ENCODE measurements at places on chromosomes 5 and 9.

DNA sequence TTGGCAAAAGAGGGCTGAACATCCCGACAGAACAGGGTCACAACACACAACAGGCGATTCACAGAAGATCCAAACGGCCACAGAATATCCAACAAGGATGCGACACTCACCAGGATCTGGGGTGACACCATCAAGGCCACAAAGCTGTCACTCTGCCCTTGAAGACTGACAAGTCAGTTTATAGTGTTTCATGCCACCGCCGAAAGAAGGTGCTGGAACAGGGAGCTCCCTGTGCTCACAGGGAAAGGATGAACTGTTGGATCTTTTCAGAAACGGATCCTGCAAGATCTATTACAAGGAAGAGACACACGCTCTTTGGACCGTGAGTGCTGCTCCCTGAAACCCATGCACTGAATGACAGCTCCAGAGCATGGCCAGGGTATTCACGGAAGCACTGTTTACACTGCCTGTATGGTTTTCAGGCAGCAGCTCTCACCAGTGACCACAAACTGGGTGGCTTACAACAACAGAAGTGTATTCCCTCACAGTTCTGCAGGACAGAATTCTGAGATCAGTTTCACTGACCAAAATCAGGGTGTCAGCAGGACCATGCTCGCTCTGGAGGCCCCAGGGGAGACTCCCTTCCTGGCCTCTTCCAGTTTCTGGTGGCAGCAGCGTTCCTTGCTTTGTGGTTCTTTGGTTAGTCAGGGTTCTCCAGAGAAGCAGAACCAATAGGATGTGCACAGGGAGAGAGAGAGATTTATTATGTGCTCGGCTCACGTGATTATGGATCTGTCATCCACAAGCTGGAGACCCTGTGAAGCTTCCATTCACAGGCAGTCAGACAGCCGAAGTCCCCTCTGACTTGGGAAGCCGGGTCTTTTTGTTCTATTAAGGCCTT, 52.8 kb downstream of the SEMA4D start:
- no peak for DNase-seq

DNA sequence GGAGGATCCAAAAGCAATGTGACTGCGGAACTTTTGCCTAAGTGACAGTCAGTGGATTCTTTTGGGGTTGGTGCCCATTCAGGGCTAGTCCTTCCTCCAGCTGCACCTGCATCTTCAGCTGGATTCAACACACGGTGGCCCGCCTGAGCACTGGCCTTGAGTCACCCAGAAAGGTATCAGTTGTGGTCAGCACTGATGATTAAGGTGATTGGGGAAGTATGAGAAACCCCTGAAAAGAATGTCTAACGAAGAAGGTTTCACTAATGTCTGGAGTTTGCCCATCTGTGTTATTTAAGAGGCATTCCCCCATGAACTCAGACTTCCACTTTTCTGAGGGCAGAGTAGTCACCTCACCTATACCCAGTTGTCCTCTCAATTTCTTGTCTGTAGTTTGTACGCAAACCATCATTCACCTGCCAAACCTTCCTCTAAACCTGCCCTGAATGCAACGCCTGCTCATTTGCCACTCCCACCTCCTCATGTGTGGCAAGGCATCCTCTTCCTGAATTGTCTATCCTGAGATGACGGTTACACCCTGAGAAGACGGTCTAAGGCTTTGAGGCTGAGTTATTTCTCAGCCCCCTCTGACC, 27.2 kb downstream of the CSF2 start:
- DNase-seq = no peak

DNA sequence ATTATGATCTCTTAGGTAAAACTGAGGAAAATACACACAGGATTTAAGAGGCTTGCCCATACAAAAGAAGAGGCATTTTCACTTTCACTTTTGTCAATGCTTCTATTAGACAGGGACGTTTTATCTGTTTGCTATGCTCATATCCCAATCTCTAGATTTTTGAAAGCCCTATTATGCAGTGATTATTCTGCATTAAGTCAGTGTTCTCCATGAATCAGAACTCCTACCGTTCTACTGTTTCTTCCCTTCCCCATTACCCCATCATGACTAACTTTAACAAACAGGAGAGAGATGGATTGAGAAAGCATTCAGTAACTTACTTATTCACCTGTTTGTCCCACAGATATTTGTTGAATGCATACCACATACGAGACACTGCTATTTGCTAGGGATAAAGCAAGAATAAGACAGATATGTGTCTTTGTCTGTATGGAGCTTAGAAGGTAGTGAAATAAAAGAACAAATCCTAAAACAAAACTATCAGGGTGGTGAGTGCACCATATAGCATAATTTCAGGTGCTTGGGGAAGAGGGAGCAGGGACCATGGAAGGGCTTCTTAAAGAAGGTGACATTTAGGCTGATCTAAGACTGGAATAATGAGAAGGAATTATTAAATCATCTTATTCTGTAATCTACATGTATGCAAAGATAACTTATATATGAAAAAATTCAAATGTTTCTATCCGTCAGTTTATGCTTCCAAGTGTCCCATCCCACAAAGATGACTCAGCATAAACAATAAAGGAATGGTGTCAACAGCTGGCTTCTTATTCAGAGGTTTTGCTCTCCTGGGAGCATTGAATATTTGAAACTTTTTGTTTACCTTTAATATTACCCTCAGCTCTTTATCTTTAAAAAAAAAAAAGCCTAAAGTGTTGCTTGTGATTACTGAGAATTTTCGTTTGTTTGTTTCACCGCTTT, 328.1 kb downstream of the HINT1 start:
- DNase-seq = no peak

GRCh38 chr5:435156-435790, 7.7 kb upstream of the EXOC3 start:
- DNase-seq = no peak

- DNase-seq = no peak
Measured at GRCh38 chr5:10434392-10434791, 7.3 kb upstream of the ROPN1L start.

- no peak for DNase-seq
Measured at GRCh38 chr5:76791461-76791860, 27.4 kb upstream of the F2RL1 start.

GRCh38 chr5:124747791-124748686, 1.6 kb upstream of the ZNF608 start:
- DNase-seq = no peak

GRCh38 chr9:81759680-81760215, 70.4 kb upstream of the TLE1 start:
- DNase-seq = no peak

GRCh38 chr5:91126888-91127287, 256.2 kb downstream of the ARRDC3 start:
- DNase-seq = no peak

- no peak for DNase-seq
Measured at GRCh38 chr5:59267033-59267432, 626.5 kb downstream of the PDE4D start.

- DNase-seq = no peak
Measured at GRCh38 chr5:119289438-119290044, 66.3 kb upstream of the TNFAIP8 start.

GRCh38 chr5:74465724-74466123, 174.8 kb downstream of the ENC1 start:
- no peak for DNase-seq

GRCh38 chr5:172773481-172774469, 2.8 kb upstream of the DUSP1 start:
- DNase-seq = no peak

DNA sequence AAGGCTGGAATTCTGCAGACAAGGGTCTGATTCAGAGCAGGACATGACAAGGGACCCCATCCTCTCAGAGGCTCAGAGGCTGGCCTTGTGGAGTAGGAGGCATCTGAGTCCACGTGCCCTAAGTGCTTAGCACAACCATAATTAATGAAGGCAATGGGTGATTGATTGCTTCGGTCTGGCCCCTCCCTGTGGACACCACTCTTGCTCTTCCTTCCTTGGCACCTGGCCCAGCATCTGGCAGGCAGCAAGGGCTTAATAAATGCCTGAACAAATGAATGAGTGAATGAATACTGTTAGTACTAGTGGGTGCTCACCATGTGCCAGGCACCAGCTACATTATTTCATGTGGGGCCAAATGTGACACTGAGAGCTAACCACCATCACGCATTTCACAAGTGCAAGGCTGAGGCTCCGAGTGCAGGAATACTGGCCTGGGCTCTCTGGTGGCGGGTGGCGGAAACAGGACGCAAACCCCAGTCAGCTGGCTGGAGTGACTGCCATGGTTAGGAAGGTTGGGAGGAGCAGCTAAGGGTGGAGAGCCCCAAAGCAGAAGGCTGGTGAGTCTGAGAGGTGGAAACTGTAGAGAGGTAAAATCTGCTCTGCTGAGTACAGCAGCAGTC, 53.6 kb downstream of the ASS1 start:
- DNase-seq = no peak

- DNase-seq = no peak
Measured at GRCh38 chr9:68974431-68974830, 39.5 kb downstream of the PRKACG start.

GRCh38 chr9:123481209-123481865, 125.3 kb downstream of the CRB2 start:
- no peak for DNase-seq

DNA sequence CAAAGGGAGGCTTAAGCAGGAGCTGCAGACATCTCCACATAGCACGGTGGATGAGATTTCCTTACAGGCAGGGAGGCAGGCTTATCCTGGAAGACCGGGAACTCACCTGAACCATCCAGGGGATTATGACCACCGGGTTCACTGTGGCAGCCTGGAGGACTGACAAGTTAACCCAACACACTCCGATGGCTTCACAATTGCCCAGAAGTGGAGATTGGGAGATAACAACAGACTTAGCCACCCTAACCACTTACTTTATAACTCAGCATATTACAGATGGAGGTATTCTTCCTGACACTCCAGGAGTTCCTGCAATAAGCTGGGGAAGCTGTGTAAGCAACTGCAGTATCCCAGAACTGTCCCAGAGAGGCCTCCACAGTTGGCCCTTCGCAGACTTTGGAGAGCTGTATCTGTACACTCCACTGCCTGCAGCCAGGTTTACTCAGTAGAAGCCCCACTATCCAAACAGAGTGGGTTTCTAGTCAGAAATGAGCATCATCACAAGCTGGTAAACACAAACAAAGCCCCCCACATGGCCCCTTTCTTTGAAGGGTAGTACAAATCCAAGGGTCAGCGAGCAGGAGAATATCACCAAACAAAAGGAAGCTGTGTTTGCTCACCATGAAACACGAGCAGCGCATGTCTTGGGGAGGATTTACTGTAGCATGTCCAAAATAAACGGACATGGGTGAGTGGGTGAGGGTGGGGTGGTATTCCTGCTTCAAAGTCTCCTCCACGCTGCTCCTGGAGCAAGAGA, 462.2 kb downstream of the RASEF start:
- DNase-seq = no peak

- no peak for DNase-seq
Measured at GRCh38 chr5:118551716-118552115, 436.6 kb downstream of the DTWD2 start.

- no peak for DNase-seq
Measured at GRCh38 chr9:136520053-136520540, 25.8 kb downstream of the NOTCH1 start.

DNA sequence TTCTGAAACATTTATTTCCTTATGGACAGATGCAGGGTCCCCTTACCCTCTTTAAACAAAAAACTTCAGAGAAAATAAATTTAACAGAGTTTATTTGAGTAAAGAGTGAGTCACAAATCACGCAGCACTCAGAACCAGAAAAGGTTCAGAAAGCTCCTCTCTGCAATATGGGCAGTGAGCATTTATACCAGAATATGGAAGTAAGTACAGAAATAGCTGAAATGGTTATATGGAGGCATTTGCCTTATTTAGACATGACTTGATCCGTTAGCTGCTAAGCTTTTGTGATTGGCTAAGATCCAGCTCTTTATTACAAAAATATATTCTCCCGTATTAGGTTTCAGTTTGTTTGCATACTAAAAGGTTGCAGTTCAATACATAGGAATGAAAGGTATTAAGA, 1554.1 kb downstream of the EFNA5 start:
- DNase-seq = no peak

- DNase-seq = no peak
Measured at GRCh38 chr5:6752236-6752635, 39.0 kb downstream of the TENT4A start.

DNA sequence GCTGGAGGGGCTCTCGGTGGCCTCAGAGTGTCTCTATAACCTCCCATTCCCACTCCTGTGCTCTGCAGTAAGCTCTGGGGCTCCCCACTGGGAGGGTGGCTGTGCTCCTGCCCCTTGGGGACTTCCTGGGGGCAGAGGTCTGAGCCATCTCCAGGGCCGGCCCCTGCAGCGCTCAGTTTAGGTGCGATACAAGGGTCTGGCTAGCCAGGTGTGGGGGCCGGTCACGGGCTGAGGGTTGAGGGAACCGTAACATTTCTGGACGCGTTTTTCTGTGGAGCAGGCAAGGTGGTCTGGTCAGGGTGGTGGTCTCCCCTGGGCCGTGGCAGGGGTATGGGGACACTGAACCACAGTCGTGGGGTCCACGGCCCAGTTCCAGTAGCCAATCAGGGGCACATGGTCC, 38.0 kb upstream of the SLC6A19 start:
- DNase-seq = no peak

DNA sequence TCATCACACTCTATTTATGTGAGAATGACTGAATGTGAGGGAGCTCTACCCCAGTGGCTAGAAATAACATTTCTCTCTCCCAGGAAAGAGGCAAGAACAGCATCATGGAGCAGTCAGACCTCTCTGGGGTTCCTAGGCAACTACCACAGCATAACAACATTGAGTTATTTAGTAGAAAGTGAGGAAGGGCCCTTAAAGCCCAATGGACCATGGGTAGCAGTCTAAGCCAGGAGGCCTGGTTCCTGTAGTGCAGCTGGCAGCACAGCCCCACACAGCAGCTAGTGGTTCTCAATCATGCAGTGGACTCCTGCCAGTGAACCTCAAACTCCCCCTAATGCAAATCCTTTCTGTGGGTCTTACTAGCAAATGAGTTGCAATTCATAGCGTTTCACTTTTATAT, 55.3 kb downstream of the SPEF2 start:
- DNase-seq = no peak

GRCh38 chr5:153900703-153901395, 137.9 kb downstream of the FAM114A2 start:
- no peak for DNase-seq

DNA sequence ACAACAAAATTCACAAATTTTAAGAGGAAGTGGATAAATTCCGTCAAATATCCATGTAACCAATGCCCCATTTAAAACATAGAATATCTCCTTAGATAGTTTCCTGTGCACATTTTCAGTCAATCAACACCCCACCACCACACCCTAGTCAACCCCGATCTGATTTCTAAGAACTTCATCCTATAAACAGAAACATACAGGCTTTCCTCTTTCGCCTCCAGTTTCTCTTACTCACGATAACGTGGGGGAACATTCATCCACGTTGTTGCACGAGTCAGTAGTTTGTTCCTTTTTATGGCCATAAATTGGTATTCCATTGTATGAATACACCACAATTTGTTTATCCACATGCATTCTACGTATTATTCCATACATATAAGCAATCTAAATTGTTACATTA, 35.6 kb upstream of the TRIO start:
- no peak for DNase-seq

GRCh38 chr9:89466451-89467277, 31.2 kb downstream of the SEMA4D start:
- no peak for DNase-seq
